ENCODE measurements at places on chromosomes 5 and 9. TPM values are rescaled to one million over a fixed set of nuclear protein-coding genes. Genes with fewer than 3 reads are reported as not detected.

The ORM2 gene
- total RNA-seq: not detected

The LHX3 gene
- total RNA-seq: not detected

The F12 gene
- total RNA-seq: 10.7 TPM

The STPG3 gene
- total RNA-seq: not detected

The C9orf50 gene
- not detected for total RNA-seq

The AFAP1L1 gene
- 11.2 TPM for total RNA-seq

The CCL21 gene
- 35.0 TPM for total RNA-seq

The GZMA gene
- 2.3 TPM for total RNA-seq

The REEP2 gene
- total RNA-seq: 3.8 TPM

The FOXD4L4 gene
- total RNA-seq: 0.38 TPM

The GRXCR2 gene
- not detected for total RNA-seq

The DAB2IP gene
- 28.3 TPM for total RNA-seq

The CER1 gene
- not detected for total RNA-seq

The PLAA gene
- 27.7 TPM for total RNA-seq

The SARDH gene
- 0.57 TPM for total RNA-seq

The SPATA31A3 gene
- total RNA-seq: not detected

The ELOVL7 gene
- 4.0 TPM for total RNA-seq

The ZFYVE16 gene
- total RNA-seq: 27.5 TPM

The GNA14 gene
- total RNA-seq: 4.0 TPM

Data from esophagus squamous epithelium (tissue), 5 donors.